ENCODE measurements at places on chromosomes 7 and 10. TPM values are rescaled to one million over a fixed set of nuclear protein-coding genes. Genes with fewer than 3 reads are reported as not detected.
A peak's percentile ranks its signal among the peaks of the same experiment; 100 is the strongest.

DNA sequence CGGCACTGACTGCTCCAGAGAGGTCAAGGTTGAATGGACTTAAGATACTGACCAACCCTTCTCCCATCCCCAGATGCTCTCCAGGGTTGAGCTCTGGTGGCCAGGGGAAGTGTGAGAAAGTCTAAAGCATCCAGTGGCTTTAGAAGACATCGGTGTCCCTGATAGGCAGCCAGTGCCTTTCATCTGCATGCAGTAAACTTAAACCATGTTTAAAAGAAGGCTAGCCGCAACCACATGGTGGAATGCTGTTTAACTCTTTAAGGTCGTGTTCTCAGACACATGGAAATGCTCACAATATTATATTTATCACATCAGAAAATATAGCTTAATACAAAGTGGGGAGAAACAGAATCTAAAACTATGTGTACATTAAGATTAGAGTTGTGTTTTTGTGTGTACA lies 137.0 kb downstream of the CNNM2 start:
- no peak for DNase-seq

DNA sequence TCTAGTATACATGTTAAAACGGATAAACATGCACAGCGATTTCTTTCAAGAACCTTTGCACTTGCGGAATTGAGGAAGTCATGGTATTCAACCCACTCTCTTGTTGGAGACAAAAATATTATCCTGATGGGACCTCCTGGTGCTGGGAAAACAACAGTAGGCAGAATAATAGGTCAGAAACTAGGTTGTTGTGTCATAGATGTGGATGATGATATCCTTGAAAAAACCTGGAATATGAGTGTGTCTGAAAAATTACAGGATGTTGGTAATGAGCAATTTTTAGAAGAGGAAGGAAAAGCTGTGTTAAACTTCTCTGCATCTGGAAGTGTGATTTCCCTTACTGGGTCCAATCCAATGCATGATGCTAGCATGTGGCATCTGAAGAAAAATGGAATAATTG lies 6.9 kb downstream of the THNSL1 start:
- peak; percentile 1 for DNase-seq

Gene FKBP6
- 0.72 TPM for total RNA-seq

Gene PLA2G12B
- total RNA-seq: 0.72 TPM

- DNase-seq: no peak
Measured at GRCh38 chr7:129652914-129653313, 41.4 kb downstream of the NRF1 start.

Gene EN2
- 2.6 TPM for total RNA-seq

DNA sequence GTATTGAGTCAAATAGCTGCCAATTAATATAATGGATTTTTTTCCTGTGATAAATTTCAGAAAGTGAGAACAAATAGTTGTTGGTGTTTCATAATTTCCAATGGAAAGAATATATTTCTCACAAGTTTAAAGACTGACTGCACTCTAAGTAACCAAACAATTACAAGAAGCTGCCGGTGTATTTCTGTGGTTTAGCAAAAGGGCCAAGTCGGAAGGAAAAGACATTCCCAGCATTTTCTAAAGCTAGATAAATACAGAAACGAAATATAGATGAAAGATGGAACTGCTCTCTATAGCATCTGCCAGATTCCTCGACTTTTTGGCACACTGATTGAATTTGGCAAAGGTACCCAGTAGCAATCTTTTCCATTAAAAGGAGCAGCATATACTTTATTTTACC lies 92.7 kb upstream of the MKX start:
- no peak for DNase-seq

GRCh38 chr7:130178251-130178650 lies 27.0 kb downstream of the TMEM209 start:
- DNase-seq: no peak

GRCh38 chr10:17273403-17273802 lies 45.4 kb downstream of the VIM start:
- peak; percentile 7 for DNase-seq

Gene LFNG
- 11.1 TPM for total RNA-seq

- no peak for DNase-seq
Measured at GRCh38 chr7:78703391-78703790, 750.1 kb downstream of the MAGI2 start.

Gene TSPAN33
- 7.7 TPM for total RNA-seq

GRCh38 chr7:24716480-24717246 lies 40.6 kb downstream of the GSDME start:
- DNase-seq: no peak

DNA sequence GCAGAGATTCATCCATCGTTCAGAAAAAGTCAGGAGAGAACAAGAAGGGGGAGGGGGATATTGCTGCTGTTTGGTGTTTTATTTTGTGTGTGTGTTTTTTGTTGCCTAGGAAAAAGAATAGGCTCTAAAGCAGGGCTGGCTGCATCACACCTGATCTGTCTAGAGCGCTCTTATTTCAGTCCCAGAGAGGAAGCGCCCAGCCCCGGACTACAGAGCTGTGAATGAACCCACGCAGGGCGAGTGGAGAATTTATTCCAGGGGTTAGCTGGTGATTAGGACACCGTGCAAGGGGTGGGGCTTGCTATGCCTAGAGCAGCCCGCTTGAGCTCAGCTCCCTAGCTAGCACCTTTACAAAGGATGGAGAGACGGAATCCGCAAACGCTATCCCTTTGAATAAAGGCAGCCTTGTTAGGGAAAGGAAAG lies 621 bp upstream of the FAM13C start:
- DNase-seq: peak; percentile 50

- DNase-seq: no peak
Measured at GRCh38 chr7:139915268-139915863, 86.3 kb downstream of the TBXAS1 start.

DNA sequence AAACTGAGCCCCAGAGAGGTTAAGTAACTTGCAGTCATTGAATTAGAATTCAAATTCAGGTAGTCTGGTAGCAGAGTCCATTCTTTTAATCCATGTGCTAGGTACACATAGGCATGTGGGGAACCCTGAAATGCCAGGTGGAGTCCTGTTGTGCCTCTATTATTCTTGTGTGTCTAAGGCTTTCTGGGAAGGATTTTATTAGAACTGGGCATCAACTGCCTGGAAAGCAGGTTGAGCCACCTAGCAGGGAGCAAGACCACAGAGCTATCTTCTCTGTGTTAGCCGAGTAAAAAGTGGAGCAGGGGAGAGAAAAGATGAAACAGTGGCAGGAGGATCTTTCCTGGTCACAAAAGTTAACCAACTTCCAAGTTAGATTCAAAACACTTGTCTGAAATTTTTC lies 494.6 kb downstream of the LRMDA start:
- no peak for DNase-seq

DNA sequence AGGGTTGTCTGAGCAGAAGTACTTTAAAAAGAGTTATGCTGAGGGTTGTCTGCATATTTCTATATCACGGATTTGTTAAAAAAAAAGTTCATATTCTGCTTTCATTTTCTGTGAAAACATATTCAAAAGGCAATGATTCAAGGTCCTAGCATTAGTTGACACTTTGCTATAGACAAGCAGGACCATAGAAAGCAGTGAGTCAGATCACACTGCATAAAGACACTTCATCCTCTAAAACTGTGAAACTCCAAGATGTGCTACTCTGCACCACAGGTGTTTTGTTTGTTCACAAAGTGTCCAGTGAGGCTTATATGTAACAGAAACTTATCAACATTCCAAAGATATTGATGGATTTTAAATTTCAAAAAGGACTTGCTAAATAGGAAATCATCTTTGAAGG lies 47.0 kb downstream of the SPAM1 start:
- no peak for DNase-seq

GRCh38 chr10:79299397-79300241 lies 47.6 kb upstream of the PPIF start:
- no peak for DNase-seq

DNA sequence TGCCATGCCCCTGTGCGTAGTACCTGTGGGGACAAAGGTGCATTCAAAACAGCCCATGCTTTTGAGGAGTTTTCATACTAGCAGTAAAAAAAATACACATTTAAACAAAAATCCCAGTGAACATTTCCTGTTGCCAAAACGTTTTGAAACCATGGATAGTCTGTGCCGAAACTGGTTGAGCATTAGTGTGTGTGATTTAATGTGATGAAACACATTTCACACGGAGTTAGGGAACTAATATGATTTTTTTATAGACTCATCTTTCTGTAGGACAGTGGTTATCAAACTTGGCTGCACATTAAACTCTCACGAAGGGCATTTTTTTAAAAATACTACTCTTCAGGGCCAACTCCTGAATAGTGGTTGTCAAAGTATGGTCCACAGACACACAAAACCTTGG lies 111.8 kb upstream of the CREB5 start:
- DNase-seq: no peak

GRCh38 chr7:130493275-130493873 lies 1.5 kb downstream of the MEST start:
- peak; percentile 46 for DNase-seq

GRCh38 chr7:47183862-47184590 lies 397.9 kb downstream of the TNS3 start:
- no peak for DNase-seq

Gene FAM25A
- not detected for total RNA-seq

Gene ATOH7
- total RNA-seq: not detected

DNA sequence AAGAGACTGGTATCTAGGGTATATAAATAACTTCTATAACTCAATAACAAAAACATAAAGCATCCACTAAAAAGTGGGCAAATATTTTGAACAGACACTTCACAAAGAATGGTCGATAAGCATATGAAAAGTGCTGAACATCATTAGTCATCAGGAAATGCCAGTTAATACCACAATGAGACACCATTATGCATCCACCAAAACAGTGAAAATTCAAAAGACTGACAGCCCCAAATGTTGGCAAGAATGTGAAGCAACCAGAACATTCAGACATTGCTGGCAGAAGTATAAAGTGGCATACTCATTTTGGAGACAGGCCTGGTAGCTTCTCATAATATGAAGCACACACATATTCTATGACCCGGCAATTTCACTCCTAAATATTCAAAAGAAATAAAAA lies 26.5 kb upstream of the GSAP start:
- no peak for DNase-seq

GRCh38 chr7:23055582-23056178 lies 41.8 kb upstream of the HYCC1 start:
- DNase-seq: peak; percentile 58
